ENCODE measurements at places on chromosomes 13 and 19.

DNA sequence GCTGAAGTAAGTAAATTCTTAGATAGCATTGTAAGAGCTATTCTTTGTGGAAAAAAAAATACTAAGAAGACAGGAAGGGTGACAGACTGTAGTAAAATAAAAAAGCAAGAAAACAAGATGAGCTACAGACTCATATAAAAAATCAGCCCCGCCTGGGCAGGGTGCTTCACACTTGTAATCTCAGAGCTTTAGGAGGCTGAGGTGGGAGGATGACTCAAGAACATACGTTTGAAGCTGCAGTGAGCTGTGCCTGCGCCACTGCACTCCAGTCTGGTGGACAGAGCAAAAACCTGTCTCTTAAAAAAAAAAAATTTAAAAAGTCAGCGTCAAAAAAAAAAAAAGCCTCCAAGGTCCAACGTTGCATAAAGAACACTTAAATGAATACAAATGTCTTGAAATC, 102.1 kb downstream of the VWA8 start:
- no peak for DNase-seq

- DNase-seq, result no peak
Observed at GRCh38 chr19:47036097-47036651, 12.2 kb downstream of the TMEM160 start.

- no peak for DNase-seq
Observed at GRCh38 chr13:46296921-46297320, 85.2 kb downstream of the LRRC63 start.

DNA sequence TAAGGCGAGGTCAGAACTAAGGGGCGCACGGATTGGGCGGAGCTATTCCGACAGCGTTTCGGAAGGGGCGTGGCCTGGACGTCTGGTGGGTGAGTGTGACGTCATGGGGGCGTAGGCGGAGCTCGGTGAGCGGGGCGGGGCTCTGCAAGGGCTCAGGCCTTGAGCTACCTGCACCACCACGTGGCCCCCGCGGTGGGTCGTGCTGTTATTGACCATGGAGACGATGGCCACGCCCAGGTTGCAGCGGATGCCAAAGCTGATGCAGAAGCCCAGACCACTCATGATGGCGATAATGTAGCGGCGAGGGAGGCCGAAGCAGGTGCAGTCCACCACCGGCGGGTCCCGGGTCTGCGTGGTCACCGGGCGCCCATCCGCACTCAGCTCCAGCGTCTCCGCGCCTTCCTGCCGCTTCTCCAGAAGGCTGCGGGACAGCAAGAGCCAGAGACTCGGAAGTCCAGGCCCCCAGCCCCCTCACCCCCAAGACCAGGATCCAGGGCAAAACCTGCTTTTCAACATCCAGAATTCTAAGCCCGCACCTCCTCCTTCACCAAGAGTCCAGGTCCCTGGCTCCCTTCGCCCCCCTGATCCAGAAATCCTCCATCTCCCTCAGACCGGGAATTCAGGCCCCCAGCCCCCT, 4.8 kb downstream of the SLC17A7 start:
- DNase-seq, result peak; percentile 73

GRCh38 chr13:59960683-59961082, 203.0 kb downstream of the DIAPH3 start:
- DNase-seq, result no peak

- peak; percentile 62 for DNase-seq
Observed at GRCh38 chr19:531009-531752, 379 bp upstream of the CDC34 start.

GRCh38 chr19:18765224-18765623, 25.9 kb downstream of the COMP start:
- DNase-seq, result no peak

DNA sequence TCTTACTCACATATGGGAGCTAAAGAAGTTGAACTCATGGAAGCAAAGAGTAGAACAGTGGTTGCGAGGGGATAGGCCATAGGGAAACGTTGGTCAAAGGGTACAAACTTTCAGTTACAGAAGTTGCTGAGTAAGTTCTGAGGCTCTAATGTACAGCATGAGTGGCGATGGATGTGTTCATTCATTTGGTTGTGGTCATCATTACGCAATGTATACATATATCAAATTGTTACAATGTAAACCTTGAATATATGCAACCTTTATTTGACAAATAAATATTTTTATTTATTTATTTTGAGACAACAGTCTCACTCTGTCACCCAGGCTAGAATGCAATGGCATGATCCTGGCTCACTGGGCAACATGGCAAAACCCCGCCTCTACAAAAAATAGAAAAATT, 38.7 kb downstream of the ZIC5 start:
- DNase-seq, result no peak

DNA sequence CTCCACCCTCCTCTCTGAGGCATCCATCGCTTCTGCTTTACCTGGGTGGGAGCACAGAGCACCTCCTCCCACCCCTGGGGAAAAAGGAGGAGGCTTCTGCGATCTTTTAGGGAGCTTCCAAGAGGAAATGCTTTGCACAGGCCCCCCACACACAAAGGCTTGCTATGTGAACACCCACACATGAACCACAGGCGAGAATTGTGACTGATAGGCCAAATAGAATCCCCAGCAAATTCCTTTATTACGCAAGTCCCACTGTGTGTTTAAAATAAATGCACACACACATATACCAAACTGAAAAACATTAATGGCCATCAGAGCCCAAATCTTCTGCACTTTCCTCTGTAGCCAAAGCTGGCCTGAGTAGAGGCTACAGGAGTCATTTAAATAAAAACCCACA, 50.6 kb downstream of the HSPH1 start:
- no peak for DNase-seq

GRCh38 chr19:42196011-42197001, 21.2 kb downstream of the DEDD2 start:
- DNase-seq, result no peak

DNA sequence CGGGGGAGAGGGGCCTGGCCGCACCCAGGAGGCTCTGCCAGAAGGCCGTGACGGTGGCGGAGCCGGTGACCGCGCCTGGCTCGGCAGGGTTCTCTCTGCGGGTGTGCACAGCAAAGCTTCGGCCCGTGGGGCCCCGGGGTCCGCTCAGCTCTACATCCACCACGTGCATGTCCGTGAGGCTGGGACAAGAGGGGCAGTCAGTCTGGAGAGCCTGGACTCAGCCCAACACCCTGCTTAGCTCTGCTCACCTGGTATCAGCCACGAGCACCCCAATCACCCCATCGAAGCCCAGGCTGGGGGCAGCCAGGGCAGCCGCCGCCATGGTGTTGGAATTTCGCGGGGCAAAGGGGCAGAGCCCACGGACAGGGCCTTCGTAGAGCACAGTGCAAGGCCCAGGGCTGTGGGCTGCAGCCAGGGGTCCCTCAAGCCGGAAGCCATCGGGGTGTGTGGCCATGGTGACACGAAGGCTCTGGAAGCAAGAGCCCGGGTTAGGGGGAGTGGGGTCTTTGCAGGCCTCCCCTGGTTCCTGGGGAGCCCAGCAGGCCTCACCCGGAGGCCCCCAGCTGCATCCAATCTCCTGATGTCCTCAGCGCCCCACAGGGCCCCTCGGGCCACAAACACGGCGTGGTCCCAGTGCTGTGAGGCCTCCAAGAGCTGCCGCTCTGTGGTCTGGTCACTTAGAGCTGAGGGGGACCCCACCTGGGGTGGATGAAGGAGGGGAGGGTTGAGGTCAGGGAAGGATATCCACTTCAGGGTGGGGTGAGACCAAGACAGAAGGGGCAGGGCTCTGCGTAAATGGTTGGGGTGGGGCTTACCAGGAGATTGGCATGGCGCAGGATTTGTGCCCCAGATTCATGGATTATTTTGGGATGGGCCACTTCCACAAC, 1.4 kb downstream of the ASPDH start:
- peak; percentile 63 for DNase-seq

DNA sequence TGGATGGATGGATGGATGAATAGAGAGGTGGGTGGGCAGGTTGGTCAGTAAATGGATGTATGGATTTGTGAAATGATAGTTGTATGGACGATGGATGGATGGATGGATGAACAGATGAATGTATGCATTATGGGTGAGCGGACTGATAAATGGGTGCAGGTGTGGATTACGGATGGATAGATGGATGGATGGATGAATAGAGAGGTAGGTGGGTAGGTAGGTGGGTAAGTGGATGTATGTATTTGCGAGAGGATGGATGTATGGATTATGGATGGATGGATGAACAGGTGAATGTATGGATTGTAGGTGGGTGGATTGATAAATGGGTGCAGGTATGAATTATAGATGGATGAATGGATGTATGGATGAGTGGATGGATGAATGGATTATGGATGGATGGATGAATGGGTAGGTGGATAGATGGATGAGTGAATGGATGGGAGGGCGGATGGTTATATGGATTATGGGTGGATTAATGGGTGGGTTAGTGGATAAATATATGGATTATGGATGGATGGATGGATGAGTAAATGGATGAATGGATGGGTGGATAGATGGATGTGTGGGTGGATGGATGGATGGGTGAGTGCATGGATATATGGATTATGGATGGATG, 37.0 kb upstream of the TNFAIP8L1 start:
- no peak for DNase-seq

DNA sequence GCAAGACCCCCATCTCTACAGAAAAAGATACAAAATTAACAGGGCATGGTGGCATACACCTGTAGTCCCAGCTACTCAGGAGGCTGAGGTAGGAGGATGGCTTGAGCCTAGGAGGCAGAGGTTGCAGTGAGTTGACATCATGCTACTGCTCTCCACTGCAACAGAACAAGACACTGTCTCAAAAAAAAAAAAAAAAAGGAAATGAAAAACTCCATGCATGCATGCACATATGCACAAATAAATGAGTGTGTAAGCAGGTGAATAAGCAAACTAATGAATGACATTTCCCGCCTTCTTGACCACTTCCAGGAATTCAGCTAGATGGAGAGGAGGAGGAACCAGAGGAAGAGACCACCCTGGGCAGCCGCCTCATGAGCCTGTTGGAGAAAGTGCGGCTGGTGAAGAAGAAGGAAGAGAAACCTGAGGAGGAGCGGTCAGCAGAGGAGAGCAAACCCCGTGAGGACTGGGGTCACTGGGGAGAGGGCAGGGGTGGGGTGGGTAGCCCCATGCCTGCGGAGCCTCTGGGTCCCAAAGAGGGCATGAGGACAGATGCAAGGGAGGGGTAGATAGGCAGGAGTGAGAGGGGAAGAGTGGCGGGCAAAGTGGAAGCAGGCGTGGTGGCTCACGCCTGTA, 58.8 kb downstream of the RYR1 start:
- no peak for DNase-seq

- DNase-seq, result no peak
Observed at GRCh38 chr19:16252459-16253205, 54.9 kb downstream of the AP1M1 start.

- DNase-seq, result no peak
Observed at GRCh38 chr13:33206945-33207614, 78.5 kb downstream of the STARD13 start.

- DNase-seq, result no peak
Observed at GRCh38 chr19:46608581-46609345, 7.6 kb downstream of the CALM3 start.

- DNase-seq, result no peak
Observed at GRCh38 chr13:100511466-100511865, 77.1 kb downstream of the GGACT start.

DNA sequence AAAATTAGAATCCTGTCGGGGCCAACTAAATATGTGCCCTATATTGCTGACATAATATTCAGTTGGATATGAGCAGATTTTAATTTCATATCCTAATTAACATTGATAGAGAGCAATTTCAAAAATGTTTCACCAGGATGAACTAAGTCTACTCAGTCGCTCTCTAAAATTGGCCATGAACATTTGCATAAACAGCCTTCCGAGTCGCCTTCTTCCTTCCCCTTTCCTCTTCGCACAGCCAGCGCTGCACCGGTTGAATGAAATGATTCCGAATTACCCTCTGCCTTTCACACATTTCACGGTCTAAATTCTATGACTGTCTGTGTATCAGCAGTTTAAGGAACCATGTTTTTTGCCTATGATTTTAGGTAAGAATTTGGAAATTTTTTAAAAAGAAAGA, 413.7 kb downstream of the LIG4 start:
- peak; percentile 58 for DNase-seq

GRCh38 chr19:31110336-31110735, 238.9 kb downstream of the TSHZ3 start:
- DNase-seq, result no peak

GRCh38 chr13:29758531-29759114, 91.8 kb downstream of the UBL3 start:
- no peak for DNase-seq

GRCh38 chr19:46073268-46073922, 32.6 kb upstream of the IGFL4 start:
- DNase-seq, result no peak

- DNase-seq, result no peak
Observed at GRCh38 chr19:55693336-55693974, 18.4 kb downstream of the EPN1 start.

GRCh38 chr13:112680741-112681360, 9.0 kb upstream of the ATP11A start:
- DNase-seq, result no peak

DNA sequence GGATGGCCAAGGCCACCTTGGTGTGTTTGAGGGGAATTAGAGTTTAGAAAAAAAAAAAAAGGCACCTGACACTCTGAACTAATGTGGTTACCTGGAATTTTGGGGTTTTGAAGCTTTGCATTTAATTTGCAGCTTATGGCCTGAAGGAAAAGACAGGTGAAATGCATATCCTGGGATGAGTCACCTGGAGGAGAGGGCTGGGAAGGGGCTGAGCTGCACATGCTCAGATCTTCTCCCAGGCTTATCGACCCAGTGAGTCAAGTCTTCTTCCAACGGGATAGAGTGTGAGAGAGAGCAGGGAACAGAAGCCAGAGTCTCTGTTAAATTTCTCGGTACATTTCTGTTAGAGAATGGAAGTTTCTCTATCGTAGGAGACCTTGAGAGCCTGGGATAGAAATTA, 29.7 kb upstream of the ALOX5AP start:
- no peak for DNase-seq

DNA sequence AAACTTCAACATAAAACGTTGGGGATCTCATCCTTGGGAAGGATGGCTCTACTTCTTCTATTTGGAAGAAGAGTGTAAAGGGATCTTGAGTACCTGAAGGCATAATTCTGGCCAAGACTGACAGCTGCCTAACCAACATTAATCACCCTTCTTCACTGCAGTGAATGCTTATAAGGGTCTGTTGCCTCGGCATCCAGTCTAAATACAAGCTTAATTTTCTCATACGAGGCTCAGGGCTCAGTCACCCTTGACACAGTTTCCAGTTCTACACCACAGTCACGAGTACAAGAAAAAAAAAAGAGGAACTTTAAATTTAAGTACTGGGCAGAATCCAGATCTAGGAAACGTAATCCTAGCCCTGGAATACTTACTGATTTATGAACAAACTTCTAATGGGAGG, 9.0 kb downstream of the FPR3 start:
- DNase-seq, result no peak

DNA sequence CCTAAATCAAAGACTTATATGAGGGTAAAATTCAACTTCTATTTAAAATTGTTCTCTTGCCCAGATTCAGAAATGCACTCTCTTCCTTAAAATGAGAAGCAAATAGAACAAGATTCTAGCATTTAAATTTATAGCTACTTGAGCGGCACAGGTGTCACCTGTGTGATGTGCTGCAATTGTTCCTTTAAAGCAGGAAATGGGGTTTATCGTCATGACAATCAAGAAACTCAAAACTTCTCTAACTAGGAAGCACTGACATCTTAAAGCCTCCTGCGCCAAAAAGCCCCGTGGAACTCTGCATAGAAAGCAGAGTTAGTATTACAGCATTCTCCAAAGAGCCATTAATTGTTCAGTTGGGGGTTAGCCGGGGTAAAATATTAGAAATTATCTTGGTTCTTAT, 2.6 kb upstream of the OXGR1 start:
- no peak for DNase-seq

GRCh38 chr13:106850973-106851650, 283.2 kb upstream of the ARGLU1 start:
- no peak for DNase-seq

GRCh38 chr13:97889803-97890202, 63.7 kb upstream of the IPO5 start:
- no peak for DNase-seq
